ENCODE measurements at places on chromosomes 4 and X.

- no peak for DNase-seq
These were observed 340.8 kb downstream of the ADGRL3 start for GRCh38 chr4:61540944-61541343.

GRCh38 chr4:6551660-6552059 lies 23.3 kb upstream of the MAN2B2 start:
- no peak for DNase-seq

DNA sequence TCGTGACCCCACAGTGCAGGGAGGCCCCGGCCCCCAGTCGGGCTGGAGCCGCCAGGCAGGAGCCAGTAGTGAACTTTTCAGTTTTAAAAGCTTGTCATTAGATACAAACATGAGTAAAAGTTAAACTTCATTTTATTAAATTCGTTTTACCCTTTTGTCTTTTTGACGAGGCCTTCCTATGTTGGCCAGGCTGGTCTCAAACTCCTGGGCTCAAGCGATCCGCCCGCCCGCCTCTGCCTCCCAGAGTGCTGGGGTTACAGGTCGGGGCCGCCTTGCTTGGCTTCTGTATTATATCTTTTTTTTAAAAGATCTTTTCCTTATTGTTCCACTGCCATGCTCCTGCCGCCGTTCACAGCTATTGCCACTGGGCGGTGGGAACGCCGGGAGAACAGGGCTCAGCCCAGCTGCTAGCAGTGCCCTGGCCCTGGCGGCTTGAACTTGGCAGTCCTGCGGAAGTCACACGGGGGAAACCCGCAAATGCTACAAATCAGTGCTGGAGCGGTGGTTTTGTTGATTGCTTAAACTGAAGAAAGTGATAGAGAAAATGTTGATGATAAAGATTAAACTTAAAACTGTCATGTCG lies 968 bp upstream of the NELFA start:
- peak; percentile 22 for DNase-seq

DNA sequence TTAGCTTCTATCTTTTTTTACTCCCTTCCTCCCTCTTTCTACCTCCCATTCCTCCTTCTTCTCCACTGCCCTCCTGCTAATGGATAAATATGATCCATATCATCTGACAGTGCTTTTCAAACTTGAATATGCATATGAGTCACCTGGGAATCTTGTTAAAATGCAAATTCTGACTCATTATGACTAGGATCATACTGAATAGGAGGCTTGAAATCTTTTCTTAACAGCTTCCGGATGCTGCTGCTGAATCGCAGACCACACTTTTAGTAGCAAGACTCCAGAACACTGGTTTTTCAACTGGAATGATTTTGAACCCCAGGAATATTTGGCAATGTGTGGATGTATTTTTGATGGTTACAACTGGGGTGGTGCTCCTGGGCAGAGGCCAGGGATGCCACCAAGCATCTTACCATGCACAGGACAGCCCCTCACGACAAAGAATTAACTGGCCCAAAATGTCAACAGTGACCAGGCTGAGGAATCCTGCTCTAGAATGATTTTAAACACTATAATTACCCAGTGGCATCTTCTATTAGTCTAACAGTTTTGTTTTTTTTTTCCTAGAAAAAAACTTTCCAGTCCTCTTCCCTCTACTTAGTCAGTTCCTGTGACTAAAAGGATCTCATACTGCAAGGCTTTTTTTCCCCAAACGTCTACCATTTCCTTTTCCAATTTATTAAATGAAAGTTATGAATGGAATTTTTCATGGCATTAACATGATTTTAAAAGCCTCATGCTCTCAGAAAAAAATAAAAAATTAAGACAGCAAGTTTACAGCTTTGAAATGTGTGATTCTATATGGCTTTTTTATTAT lies 10.6 kb upstream of the PYURF start:
- DNase-seq = no peak

DNA sequence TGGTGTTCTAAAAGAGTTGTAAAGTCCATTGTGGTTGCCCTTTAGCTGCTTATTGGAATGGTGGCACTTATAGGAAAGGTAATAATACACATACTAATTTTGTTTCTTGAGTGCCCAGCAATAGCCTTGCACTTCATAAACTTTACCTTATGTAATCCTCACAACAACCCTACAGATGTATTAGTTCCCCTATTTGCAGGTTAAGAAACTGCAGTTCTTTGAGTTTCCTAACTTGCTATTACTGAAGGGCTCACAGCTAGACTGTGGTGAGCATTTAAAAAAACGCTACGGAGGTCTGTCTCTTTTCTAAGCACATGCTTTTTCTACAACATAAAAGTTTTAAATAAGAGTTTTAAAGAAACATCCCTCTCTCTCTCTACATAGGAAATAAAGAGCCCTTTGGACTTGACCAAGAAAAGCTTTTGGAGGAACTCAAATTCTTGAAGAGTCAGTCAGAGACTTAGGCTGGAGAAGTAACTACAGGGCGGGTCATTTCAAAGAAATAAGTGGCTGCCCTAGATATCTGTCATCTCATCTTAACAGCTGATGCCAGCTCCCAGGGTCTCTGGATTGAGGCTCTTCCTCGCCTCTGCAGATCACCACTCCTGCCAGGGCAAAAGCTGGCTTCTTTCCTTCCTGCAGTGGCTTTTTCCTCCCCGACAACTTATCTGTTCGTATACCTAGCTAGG lies 42.0 kb upstream of the FBXW7 start:
- DNase-seq = no peak

DNA sequence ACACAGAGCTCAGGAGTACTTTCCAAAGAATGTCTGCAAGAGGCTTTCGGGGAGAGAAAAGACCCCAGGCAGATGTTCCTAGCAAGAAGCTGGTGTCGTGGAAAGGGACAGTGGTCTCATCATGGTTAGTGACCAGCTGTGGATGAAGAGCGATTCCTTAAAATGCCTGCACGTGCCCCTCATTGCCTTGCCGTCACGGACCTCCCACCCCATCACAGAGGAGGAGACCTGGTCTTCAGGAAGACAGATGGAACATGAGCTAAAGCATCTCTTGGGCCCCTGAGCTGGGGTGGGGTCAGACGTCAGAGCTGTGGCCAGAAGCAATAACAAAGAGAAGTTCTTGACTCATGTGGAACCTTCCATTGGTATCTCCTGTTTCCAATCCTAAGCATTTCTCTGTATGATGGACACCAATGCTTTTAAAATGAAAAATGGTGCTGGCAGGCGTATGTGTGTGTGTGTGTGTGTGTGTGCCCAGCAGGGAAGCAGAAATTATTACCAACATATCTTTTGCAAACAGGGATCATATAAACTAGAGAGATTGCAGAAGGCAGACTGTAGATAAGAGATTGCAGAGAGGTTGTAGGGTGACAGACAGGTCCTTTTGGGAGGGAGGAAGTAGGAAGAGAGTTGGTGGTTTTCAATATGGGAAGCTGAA lies 25.2 kb upstream of the ASMTL start:
- no peak for DNase-seq

DNA sequence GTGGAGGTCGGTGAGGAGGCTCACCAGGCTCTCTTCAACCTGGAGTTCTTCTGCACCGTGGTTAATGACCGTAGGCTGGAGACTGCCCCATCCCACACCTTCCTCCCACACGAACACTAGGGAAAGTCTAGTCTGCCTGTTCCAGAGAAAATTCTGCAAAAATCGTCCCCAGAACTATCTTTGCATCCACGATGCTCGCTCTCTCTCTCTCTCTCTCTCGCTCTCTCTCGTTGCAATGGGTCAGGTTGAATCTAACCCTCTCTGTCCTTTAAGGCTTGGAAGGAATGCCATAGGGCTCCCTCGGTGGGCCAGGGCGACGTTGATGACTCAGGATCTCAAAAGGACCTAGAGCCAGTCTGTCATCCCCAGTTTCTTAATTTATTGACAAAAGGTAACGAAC lies 111.4 kb downstream of the DCTD start:
- no peak for DNase-seq

DNA sequence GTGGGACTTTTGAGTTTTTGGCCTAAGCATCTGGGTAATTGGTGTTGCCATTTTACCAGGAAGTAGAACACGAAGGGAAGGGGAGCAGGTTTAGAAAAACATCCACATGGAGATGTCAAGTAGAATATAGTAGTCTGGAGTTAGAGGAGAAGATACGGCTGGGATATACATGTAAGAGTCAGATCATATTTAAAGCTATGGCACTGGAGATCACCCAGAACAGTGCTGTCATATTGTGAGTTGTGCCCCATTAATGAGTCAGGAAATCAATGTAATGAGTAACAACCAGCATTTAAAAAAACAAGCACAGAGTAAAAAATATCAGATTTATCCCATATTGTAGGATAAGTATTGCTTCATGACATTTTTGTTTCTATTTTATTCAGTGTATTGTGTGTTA lies 4.2 kb downstream of the GSTCD start:
- DNase-seq = no peak

GRCh38 chr4:188025476-188025875 lies 29.9 kb downstream of the ZFP42 start:
- DNase-seq = no peak

DNA sequence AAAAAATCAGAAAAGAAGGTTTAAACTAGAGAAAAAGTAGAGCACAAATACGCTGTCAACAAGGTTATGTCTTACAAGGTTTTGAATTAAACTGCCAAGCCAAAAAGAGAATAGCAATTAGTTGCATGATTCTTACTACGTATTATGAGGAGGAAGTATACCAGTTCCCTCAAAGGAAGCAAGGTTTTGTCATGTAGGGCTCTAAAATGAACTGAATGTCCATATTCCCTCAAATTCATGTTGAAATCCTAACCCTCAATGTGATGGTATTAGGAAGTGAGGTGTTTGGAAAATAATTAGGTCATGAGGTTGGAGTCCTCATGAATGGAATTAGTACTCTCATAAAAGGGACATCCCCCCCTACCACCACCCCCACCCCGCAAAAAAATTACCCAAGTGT lies 201.0 kb downstream of the FBXW7 start:
- DNase-seq = no peak

- no peak for DNase-seq
These were observed 387.5 kb upstream of the GRID2 start for GRCh38 chr4:91916219-91916618.

- no peak for DNase-seq
These were observed 59.1 kb downstream of the FAM184B start for GRCh38 chr4:17722356-17722700.

DNA sequence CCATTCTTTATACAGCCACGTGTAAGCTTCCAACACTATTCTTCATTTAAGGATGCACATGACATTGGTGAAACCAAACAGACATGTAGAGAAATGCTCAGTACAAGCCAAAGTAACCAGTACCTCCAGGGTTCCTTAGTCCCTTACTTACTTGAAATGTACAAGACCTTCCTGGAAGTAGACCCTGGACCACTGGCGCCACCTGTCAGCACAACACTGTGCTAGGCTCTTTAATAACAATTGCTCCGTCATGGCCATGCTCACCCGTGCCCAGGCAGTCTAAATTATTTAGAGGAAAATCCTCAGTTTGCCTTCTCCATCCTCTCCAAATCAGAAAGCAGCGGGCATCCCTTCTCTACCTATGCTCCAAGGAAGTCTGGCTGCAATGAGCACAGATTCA lies 52.7 kb downstream of the ADGRA3 start:
- DNase-seq = no peak

- no peak for DNase-seq
These were observed 117.3 kb downstream of the FAT4 start for GRCh38 chr4:125432078-125432477.

DNA sequence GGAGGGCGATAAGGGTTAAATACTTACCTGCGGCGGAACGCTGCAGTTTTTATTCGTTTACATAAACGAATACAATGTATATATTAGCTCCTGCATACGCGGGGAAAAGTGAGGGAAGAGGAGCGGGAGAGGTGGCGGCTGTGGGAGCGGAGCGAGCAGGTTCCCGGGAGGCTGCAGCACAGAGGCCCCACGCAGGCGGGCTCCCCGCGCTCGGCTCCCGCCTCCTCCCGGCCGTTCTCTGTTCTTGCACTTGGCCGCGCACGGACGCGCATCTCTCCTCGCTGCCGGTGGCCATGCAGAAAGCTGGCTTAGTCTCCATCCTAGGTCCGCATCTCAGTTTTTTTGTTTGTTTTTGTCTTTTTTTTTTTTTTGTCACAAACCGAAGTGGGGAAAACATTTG lies 340.4 kb upstream of the FAT1 start:
- no peak for DNase-seq

DNA sequence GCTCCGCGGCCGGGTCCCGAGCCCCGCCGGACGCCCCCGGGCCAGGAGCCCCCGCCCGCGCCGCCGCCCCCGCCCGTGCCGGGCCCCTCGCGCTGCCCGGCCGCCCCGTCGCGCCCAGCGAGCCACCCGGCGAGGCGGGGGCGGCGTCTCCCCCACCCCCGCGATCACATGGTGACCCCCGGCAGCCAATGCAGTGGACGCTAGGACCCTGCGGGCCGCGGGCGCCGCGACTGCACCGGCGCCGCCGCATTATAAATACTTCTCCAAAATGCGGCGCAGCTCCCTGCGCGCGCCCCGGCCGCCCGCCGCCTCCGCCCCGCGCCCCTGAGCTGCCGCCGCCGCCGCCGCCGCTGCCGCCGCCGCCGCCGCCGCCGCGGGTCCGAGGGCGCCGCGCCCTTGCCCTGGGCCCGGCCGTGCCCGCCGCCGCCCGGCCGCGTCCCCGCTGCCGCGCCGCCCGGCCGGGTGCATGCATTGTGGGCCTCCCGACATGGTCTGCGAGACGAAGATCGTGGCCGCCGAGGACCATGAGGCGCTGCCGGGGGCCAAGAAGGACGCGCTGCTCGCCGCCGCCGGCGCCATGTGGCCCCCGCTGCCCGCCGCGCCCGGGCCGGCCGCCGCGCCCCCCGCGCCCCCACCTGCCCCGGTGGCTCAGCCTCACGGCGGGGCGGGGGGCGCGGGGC lies at the start of gene NAT8L:
TSS of gene NAT8L (plus strand) at position 282 of the 680 bp plus-strand sequence. CDS start at position 467, 185 bp downstream.
- DNase-seq = no peak

- DNase-seq = no peak
These were observed 114.8 kb upstream of the NAP1L5 start for GRCh38 chr4:88812420-88812819.

- DNase-seq = no peak
These were observed 64.4 kb upstream of the VCX3A start for GRCh38 chrX:6599230-6599860.

DNA sequence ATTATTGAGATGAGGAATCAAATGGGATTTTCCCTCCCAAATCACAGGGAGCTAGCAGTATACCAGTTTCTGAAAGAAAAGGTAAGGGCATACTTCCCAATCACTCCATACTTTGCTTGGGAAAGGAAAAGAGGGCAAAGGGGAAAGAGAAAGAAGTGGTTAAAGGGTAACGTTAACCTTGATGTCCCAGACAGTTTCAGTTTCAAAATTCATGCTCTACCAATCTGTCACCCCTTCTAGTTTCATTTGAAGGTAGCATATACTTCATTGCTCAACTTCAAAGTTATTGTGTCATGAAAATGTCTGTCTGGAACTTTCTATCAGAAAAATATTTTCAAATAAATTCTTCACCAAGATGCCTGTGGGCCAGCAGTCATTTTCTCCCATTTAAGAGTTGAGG lies 16.0 kb downstream of the TNMD start:
- DNase-seq = no peak
